SK-N-DZ (cell line): ENCODE measurements at places on chromosomes 5 and 9.

GRCh38 chr9:93240891-93241334 lies 57.0 kb downstream of the WNK2 start:
- DNase-seq: no peak

DNA sequence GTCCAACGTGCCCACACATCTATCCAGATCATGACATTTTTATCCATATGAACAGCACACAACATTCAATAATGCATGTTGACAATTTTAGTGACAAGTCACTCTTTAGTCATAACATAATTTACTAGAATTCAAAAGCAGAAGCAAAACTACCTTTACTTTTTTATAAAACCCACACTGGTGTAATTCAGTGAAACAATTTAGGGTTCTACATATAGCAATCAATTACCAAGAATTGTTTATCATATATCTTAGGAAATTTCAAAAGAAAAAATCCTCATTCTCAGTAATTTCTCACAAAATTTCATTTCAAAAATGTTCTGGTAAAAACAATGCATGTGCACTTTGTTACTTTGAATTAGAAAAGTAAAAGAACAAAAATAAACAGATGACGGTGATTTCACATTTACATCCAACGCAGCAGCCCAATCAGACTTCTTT lies 12.6 kb downstream of the AUH start:
- DNase-seq: no peak

DNA sequence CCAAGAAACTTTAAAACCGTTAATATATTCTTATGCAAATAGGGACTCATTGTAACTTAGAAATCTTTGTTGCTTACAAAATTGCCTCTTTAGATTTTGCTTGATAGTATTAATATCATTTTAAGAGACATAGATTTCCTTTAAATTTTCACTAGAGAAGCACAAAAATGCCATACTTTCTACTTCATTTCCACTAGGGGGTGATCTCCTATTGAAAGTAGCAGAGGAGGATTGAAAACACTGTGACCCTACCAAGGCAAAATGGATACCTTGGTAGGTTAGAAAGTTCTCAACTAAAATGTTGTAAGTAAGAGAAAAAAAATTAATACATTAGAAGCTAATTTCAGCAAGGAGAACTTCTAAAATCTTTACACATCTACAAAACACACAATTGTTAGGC lies 204.9 kb downstream of the CHSY3 start:
- DNase-seq: peak; percentile 12

DNA sequence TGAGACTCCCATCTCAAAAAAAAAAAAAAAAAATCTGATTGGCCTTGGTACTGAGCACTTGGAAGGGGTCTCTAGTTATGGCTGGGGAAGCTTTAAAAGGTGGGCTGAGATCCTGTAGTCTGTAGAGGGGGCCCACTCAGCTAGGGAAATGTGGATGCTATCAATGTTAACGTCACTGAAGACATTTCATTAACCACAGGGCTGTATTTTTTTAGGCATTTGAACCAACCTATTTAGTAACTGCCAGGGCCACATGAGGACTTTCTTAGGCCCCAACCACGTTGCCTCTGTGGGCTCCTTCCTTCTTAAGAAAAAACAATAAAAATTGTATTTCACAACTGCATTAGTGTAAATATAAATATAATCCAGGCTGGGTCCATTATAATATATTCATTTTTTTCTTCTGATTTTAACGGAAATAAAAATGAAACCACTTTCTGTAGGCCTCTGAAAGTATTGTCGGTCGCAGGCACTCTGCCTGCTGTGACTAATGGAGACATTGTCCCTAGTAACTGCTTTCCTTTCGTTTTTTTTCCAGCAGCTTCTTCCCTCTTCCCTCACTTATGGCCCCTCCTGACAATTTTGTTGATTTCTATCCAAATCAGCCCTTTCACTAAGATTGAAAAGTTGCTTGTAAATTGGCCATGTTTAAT lies 71.6 kb downstream of the GCNT1 start:
- no peak for DNase-seq

DNA sequence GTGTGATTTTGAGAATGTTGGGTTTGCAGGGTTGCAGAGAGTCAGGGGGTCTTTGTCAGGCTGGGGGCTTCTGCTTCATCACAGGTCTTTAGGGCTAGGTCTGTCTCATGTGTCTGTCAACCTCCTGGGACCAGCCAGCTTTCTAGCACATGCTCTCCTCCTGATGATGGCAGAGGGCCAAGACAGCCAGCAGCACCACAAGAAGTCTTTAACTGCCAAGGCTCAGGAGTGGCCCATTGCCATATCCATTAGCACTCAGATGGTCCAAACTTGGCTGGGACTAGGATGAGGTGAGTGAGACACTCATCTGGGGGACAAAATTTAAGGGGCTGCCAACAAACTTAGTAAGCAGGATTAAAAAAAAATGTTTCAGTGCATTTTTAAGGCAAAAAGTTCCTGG lies 384.2 kb upstream of the CDH10 start:
- DNase-seq: peak; percentile 7

- no peak for DNase-seq
These were observed 168.4 kb upstream of the GDNF start for GRCh38 chr5:38008198-38008597.

- DNase-seq: no peak
These were observed 344.6 kb downstream of the GLIS3 start for GRCh38 chr9:3955305-3955687.

- no peak for DNase-seq
These were observed 25.6 kb downstream of the PPWD1 start for GRCh38 chr5:65588694-65589093.
